Suprapubic skin (tissue), 4 donors: ENCODE measurements at places on chromosomes 7 and 10. TPM values are rescaled to one million over a fixed set of nuclear protein-coding genes. Genes with fewer than 3 reads are reported as not detected.
A peak's percentile ranks its signal among the peaks of the same experiment; 100 is the strongest.

DNA sequence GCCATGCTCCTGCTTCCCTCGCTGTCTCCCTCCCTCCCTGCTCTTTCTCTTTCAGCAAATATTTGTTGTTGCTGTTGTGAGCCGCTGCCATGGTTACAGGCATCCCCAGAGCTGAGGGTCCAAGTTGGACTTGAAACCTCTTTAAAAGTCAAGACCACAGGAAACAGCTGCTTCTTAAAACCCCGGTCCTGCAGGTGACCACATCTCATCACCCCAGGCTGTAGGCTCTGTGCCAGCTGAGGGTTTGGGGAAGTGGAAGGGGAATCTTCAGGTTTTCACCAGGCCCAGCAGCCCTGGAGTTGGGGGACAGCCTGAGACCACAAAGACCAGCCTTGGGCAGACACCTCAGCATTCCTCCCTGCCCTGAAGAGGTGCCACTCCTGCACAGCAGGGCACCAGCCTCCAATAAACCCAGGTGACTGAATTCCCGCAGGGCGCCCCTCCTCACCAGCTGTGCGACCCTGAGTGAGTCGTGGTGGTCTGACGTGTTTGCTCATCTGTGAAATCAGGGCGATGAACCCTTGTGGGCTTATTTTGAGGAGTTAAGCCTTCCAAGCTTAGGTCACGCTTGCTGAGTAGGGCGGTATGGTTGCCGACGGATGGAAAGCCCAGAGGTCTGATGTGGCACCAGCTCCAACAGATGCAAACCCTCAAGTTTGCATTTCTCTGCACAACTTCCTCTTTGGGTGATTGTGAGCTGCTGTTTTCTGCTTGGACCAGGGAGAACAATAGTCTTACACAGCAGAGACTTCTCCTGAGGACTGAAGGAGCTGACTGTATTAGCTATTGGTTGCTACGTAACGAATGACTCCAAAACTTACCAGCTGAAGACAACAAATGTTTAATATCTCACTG, 24.8 kb downstream of the NPTX2 start:
- DNase-seq: no peak

Gene CCDC7
- total RNA-seq: 8.2 TPM

DNA sequence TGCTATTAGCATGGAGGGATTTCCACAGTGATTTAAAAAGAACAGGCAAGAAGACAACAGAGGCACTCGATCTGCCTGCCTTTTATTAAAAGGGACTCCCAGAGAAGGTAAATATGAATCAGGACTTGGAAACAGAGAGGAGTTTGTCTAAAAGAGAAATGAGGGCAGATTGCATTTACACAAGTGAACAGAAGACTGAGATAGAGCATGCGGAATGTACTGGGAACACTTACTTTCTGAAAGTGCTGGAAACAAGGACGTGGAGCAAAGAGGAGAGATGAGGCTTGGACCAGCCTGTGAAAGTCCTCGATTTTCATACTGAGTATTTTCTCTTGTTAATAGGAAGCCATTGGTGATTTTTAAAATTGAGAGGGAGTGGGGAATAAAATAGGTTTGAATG, 35.7 kb downstream of the MEOX2 start:
- no peak for DNase-seq

Gene CFAP69
- total RNA-seq: 2.7 TPM

Gene ANKRD30A
- 0.24 TPM for total RNA-seq

Gene AGBL3
- total RNA-seq: 0.94 TPM

- no peak for DNase-seq
These were observed 44.8 kb upstream of the GRID1 start for GRCh38 chr10:86411281-86411841.

Gene FXYD4
- not detected for total RNA-seq

Gene NEURL1
- total RNA-seq: 0.18 TPM

- DNase-seq: no peak
These were observed 167.7 kb downstream of the GFRA1 start for GRCh38 chr10:116105264-116105663.

Gene ITGB1
- 226 TPM for total RNA-seq

GRCh38 chr10:114879093-114879492, 57.5 kb downstream of the FHIP2A start:
- no peak for DNase-seq

GRCh38 chr7:128164061-128164954, 76.8 kb upstream of the LEP start:
- DNase-seq: no peak

GRCh38 chr7:101681170-101682007, 52.3 kb upstream of the MYL10 start:
- DNase-seq: no peak

DNA sequence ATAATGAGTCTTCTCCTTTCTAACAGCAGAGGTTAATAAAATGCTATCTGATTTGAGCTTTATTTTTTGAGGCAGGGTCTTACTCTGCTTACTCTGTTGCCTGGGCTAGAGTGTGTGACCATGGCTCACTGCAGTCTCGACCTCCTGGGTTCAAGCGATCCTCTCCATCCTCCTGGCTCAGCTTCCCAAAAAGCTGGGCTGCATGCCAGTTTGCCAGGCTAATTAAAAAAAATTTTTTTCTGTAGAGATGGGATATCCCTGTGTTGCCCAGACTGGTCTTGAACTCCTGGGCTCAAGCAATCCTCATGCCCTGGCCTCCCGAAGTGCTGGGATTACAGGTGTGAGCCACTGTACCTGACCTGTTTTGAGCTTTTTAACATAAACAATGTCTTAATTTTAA, 56.7 kb downstream of the SCD start:
- DNase-seq: no peak

- DNase-seq: no peak
These were observed 70.5 kb upstream of the ABI1 start for GRCh38 chr10:26931223-26931622.

Gene BUD31
- total RNA-seq: 60.1 TPM

Gene COL17A1
- 1,768 TPM for total RNA-seq

GRCh38 chr10:10687751-10688150, 329.9 kb upstream of the CELF2 start:
- DNase-seq: no peak

DNA sequence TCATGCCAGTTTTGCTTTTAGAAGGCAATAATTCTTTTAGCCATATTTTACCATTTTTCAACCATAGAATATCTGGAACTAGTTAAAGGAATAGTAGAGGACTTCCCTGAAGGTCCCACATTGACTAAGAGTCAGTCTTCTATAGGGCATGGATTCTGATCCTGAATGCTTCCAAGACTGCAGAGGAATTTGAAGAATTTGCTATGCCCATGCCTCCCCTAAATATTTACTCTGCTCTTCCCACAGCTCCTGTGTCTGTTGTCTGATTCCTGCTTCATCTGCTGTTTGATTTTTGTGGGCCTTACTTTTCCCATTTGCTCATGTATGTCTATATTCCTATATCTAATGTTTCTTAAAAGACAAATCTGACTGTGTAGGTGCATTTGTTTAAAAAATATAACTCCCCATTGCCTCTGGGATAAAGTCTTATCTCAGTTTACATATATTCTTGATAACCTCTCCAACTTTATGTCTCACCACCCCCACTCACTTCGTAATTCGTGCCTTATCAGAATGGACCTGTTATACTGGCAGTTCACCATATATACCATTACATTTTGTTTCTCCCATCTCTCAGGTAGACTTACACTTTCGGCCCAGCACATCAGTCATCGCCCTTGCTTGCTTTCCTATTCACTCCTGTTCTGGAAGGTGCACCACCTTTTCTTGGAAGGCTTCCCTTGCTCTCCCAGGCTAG, 33.9 kb downstream of the LRRC4 start:
- DNase-seq: no peak

Gene ANKRD22
- 28.7 TPM for total RNA-seq

GRCh38 chr10:31778627-31779026, 150.0 kb downstream of the ARHGAP12 start:
- no peak for DNase-seq

Gene SLC26A4
- 0.13 TPM for total RNA-seq

Gene KAZALD1
- 1.6 TPM for total RNA-seq

DNA sequence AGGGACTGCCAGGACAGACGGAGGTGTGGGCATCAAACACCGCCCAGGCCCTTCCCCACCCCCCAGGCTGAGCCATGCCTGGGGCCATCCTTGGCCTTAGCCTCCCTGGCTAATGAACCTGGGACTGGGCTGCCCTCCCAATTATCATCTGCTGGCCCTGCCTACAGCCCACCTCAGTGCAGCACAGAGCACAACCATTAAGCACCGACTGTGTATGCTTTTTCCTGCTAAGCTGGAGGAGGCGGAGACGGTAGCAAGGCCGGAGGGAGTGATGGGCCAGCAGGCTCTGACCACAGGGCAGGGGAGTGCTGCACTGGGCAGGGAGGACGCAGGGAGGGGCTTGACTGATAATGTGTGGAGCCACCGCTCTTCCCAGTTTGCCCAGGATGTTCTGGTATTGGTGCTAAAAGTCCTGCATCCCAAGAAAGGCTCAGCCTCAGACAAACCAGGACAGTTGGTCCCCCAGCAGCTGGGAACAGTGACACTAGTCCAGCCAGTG, 72.0 kb downstream of the C10orf143 start:
- DNase-seq: no peak

Gene CLDN3
- total RNA-seq: 4.6 TPM

Gene ODAD2
- not detected for total RNA-seq

GRCh38 chr7:25951414-25952260, 200.4 kb upstream of the NFE2L3 start:
- DNase-seq: peak; percentile 80

GRCh38 chr7:118218413-118219156, 5.9 kb upstream of the ANKRD7 start:
- no peak for DNase-seq

DNA sequence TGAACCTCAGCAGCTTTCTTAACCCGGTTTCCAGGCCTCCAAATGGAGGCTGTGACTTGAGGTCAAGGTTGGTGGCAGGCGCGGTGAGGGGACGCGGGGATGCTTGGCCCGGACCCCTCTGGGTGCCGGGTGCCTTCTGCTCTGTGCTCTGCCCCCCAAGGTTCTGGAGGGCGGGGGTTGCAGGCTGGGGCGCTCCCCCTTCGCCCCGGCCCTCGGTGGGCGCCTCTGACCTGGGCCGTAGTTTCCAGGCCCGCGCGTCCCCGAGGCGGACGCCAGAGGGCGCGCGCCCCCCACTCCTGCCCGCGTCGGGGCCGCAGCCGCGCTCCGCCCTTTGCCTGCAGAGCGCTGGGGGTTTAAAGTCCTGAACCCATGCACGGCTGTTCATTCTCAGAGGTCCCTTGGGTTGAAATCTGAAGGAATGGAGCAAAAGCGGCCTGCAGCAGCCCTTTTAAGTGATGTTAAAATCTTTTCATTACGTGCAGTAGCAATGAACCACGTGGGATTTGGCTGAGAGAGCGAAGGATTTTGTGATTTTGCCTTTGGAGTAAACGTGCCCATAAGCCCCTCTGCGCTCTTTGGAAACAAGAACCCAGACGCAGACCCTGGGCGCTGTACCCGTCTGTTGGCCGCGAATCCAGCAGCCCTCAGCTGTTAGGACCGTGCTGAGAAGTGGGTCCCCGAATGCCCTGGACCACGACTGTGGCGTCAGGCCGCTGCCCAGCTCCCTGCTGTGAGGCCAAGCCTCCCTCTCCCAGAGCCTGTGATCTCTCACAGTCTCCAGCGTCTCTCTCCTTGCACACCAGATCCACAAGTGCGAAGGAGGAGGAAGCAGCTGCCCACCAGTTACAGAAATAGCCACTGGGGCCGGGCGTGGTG, 135.0 kb downstream of the ACTR3B start:
- peak; percentile 40 for DNase-seq

GRCh38 chr7:93779115-93779514, 111.4 kb downstream of the TFPI2 start:
- DNase-seq: no peak

- no peak for DNase-seq
These were observed 161.8 kb downstream of the SKIDA1 start for GRCh38 chr10:21363731-21364104.

GRCh38 chr7:81236560-81236959, 317.7 kb upstream of the SEMA3C start:
- DNase-seq: no peak

DNA sequence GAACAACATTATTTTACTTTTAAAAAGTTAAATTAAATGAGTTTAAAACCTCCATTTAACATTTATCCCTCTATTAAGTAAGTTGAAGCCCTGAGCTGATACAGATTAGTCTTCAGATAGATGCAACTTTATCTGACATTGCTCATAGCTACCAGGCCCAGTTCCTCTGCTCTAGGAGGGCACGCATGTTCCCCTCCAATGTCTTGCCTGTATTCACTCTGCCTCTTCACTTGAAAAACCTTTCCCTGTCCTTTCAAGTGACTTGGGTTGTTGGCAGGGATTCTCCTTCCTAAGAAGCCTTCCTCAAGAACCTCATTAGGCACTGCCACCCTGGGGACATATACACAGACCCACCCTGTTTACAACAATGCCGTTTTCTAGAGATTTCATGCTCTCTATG, 270.4 kb downstream of the RELN start:
- DNase-seq: no peak

Gene IL2RA
- total RNA-seq: 0.21 TPM

- no peak for DNase-seq
These were observed 12.2 kb downstream of the ARPC1B start for GRCh38 chr7:99386584-99387238.

GRCh38 chr7:131072505-131073091, 255.1 kb upstream of the MKLN1 start:
- DNase-seq: no peak

GRCh38 chr7:27148756-27149641, 1.4 kb upstream of the HOXA6 start:
- DNase-seq: no peak

DNA sequence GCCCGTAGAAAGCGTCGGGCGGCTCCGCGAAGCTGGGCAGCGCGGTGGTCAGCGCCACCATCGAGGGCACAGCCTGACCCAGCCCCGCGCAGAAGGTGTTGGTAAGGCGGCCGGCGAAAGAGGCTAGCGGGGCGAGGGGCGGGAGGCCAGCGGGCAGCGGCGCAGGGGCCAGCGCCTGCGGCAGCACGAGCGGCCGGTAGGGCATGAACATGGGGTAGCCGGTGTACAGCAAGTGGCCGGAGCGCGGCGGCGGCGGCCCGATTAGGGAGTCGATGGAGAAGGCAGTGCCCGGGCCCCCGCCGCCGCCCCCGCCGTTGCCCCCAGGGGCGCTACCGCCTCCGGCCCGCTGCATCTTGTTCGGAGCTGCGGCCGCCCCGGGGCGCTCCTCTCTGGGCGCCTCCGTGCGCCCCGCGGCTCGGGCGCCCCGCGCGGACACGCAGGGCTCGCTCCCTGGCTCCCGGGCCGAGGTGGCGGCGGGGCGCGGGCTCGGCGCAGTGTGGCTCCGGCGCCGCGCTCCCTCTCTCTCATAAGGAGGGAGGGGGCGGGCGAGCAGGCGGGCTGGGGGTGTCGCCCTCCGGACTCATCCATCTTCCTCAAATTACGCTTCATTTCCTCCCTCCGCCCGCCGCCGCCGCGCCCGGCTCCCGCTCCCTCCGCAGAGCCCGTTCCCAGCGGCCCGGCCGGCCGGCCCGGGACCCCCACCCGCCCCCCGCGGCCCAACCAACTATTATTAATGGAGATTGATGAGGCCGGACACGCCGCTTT, at the start of gene GBX1:
Gene GBX1, minus strand, starts transcription at position 498 of the 765 bp plus-strand sequence. Its CDS starts 146 bp downstream, at position 352.
- no peak for DNase-seq
